WTC11 (cell line): ENCODE measurements at places on chromosomes 4 and X. TPM values are rescaled to one million over a fixed set of nuclear protein-coding genes. Genes with fewer than 3 reads are reported as not detected.

Gene ZNF185
- 8.2 to 10.9 TPM (median 10.3 TPM) in 3 replicates for total RNA-seq

Gene UGT2B17
- 0.14 to 0.18 TPM in 2 of 3 replicates, not detected in the other for total RNA-seq

Gene SPP1
- 24.5 to 56.6 TPM (median 31.8 TPM) in 3 replicates for total RNA-seq

Gene CNGA1
- total RNA-seq: 0.50 to 1.9 TPM (median 1.1 TPM) in 3 replicates

Gene SHROOM4
- 3.4 to 7.1 TPM (median 3.5 TPM) in 3 replicates for total RNA-seq

Gene PCDH10
- 7.8 to 13.9 TPM (median 13.1 TPM) in 3 replicates for total RNA-seq

Gene GPM6B
- total RNA-seq: 99.0 to 103 TPM (median 99.8 TPM) in 3 replicates

Gene SOWAHD
- total RNA-seq: 3.6 to 5.0 TPM (median 4.3 TPM) in 3 replicates
